ENCODE measurements at places on chromosomes 13 and 19.

- DNase-seq = no peak
Measured at GRCh38 chr13:27004326-27004725, 167.3 kb downstream of the USP12 start.

- DNase-seq = no peak
Measured at GRCh38 chr13:65623148-65623547, 1607.0 kb downstream of the PCDH9 start.

GRCh38 chr19:35037716-35038622, 3.6 kb upstream of the HPN start:
- no peak for DNase-seq

DNA sequence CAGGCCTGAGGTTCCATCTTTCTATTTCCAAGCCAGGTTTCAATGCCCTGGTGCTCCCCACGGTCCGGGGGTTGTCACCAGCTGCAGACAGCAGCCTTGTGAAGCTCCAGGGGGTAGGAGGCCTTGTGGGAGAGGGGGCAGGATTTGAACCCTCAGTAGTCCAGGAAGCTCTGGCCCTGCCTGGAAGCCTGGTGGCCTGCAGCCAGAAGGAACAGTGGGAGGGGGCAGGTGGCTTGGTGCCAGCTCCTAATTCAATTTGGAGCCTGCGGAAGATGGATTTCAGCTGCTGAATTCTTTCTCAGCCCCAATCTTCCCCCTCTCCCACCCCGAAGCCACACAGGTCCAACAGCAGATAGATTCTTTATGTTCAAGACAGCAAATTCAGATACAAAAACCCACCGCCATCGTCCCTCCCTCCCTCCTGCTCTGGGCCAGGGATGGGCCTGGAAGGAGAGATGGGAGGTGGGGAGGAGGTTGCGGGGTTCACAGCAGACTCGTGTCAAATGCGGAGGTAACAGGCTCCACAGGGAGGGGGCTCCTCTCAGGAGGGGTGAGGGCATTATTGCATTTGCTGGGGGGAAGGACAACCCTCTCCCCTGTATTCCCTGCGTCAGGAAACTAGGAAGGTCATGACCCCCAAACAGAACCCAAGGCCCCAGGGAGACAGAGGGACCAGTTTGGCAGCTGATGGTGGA, 2.4 kb upstream of the PTGER1 start:
- no peak for DNase-seq

- no peak for DNase-seq
Measured at GRCh38 chr19:51187395-51188226, 37.3 kb upstream of the CD33 start.

DNA sequence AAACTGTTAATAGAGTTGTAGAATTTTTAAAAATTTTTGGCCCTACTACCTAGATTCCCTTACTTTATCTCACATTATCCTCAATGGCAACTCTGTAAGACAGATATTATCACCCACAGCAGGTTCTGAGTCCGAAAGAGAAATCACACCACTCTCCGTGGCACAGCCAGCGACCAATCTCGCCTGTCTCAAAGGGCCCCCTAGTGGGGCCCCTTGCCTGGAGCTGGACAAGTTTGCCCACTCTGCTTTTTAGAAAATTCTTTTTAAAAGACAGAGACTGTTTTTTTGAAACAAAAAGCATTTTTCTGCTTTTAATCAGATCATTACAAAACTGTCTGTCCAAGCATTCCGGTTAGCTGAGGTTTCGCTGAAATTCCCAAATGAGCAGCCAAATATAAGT, 21.7 kb downstream of the PHF11 start:
- no peak for DNase-seq

DNA sequence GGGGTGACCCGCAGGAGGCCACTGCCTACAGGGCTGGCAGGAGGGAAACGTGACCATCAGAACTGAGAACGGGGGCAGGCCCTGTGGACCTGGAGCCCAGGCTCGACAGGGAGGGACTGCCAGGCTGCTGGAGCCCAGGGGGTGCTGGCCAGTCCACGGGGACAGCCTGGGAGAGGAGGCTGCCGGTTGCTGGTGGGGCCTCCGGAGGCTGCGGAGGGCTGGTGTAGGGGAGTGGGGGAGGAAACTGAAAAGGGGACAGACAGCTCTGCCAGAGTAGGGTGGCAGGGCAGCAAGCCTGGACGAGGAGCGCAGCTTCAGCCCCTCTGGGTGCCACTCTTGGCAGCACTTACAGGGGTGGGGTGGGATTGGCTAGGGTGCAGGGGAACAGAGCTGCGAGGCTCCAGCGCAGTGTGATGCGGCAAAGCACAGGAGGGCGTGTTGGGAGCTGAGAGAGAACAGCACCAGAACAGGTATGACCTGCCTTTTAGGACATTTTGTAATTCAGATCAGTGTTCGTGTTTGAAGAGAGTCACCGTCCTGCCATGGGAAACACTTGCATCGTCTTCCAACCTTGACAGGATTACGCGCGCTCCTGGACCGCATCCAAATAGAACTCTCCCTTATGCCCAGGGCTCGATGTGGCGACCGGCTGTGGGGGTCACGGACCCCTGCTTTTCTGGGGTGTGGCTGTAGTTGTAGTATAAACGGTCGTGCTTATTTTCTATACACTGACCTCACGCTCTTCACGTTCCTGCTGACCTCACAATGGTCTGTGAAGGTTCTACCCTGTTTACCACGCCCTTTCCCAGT, 19.9 kb upstream of the ARHGEF7 start:
- DNase-seq = no peak

- DNase-seq = no peak
Measured at GRCh38 chr19:18179957-18180356, 6.3 kb downstream of the IFI30 start.

DNA sequence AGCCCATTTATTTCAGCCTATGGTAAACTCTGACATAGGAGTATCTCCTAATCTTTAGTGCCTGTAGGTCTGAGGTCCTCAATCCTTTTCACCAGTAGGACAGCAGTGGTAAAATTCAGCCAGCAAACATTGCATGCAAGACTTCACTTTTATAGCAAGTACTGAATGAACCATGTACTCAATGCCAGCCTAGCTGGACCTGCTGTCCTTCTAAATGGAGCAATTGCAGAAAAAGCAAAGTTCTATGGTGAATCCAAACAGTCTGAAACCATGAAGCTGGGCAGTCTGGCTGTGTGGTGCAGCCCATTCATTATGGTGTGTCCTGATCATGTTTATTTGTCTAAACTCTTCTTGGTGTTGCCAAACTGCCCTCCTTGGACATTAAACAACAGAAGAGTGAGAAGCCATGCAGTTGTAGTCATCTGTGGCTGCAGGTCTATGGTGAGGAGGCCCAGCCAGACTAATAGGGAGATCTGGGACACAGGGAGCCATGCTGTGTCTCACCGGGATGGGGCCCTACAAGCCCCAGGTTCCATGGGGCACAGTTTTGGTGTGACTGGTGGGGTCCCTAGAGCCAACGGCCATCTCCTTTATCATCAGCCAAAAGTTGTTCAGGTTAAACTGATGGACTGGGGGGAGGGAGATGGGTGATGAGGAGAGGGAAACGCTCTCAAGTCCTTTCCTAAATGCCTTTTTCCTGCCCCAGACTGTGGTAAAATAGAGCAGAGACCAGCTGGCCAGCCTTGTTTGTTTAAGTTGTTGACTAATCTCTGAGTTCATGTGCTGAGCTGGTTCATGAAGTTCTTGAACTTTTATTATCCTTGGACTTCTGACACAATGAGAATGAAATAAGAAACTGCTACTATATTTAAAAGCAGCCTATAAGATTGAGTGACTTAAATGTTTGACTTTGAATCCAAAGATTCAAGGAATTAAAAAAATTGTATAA, 20.6 kb upstream of the TNFSF11 start:
- DNase-seq = peak; percentile 34

DNA sequence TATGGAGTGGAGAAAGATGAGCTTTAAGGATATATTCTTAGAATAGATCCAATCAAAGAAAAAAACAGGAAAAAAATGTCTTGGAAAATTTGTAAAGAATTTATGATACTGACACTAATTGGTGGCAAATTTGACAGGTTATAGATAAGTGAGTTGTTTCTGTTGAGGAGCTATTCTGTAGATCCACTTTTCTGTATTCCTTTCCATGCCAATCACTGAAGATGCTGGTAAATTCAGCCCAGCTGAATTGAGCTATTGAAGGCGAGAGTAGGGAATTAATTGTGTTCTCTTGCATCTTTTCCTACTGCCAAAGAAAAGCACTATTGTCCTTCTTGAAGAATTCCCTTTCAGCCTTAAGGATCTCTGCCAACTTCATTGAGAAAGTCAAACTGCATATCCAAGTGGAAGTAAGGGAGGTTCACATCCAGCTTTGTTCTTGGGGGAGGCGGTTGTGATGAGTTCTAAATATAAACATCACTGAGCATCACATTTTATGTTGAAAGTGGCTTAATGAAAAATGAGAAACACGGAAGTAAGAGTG, 113.1 kb downstream of the PCDH9 start:
- no peak for DNase-seq

- DNase-seq = no peak
Measured at GRCh38 chr13:21079761-21080592, 18.6 kb upstream of the LATS2 start.

GRCh38 chr19:6213266-6213595, 66.5 kb downstream of the MLLT1 start:
- no peak for DNase-seq

GRCh38 chr19:38559428-38560401, 58.0 kb downstream of the MAP4K1 start:
- no peak for DNase-seq

- DNase-seq = no peak
Measured at GRCh38 chr13:24624801-24625231, 55.4 kb upstream of the ATP12A start.

DNA sequence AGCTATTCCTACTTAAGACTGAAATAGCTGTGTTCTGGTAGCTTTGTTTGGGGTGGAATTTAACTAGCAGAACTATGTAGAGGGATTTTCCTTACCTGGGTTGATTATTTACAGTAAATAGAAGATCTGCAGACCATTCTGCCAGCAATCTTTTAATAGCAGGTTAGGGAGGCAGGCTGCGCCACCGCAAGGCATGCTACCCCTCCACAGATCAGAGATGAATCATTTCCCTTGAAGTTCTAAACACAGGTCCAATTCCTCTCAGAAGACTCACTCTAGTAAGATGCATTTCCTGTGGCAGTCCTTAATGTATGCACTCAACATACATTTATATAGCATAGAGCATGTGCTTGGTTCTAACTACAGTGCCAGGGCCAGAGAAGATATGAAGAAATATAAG, 109.0 kb downstream of the TNFRSF19 start:
- no peak for DNase-seq

GRCh38 chr19:19010551-19010950, 22.8 kb downstream of the SUGP2 start:
- DNase-seq = no peak

DNA sequence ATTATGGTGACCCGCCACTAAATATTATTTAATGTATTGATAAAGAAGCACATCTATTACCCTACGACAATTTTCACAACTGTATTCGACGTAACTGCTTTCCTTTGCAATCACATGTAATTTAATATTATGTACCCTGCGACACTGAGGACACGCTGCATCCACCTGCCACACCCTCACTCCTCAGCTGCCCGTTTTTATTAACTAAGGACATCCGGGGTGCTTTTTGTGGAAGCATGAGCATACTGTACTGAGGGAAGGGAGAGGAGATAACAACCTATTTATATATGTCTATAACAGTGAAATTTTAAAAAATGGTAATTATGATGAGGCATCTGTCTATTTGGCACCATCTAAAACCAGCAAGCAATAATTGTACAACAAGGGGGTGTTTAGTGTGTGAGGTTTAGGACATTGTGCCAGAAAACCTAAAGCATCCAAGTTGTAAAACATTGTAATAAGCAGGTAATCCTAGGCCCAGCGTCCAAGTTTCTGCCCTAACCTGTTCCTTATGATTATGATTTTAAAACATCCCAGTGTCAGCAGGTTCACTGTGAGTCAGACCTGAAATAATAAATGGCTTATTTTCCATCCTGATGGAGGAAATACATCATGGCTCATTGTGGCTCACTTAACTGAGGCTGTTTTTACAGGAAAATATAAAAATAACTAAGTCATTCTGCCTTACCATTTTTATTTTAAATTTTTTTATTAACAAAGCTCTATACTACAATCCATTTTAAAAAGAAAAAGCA, 56.3 kb downstream of the FOXO1 start:
- no peak for DNase-seq

DNA sequence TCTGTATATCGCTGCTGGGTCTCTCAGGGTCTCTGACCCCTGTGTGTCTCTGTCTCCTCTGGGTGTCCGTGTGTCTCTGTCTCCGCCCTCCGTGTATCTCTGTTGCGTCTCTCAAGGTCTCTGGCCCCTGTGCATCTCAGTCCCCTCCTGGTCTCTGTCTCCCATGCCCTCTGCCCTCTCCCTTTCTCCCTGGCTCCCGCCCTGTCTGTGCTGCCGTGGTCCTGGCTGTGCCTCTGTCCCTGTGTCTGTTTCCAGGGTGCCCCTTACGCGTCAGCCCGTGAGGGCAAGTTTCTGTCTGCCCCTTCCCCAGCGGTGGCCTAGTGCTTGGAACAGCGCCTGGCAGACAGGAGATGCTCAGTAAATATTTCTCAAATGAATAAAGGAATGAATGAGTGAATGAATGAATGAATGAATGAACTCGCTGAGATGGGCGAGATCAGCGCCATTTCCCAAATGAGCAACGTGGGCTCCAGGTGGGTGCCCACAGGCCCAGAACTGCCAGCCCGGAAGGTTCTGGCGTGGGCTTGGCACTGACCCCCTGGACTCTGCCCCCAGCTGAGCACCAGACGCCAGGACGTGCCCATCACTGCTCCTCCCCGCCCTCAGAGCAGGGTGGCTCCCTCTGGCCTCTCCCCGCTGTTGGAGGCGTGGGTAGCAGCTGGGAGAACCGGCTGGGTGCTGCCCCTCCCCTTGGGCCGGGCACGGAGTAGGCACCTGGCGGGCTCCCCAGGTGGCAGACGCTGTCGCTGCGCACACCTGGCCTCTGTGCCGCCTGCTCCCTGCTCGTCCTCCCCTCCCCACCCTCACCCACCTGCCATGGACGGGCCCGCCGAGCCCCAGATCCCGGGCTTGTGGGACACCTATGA, at the start of gene SULT2B1:
TSS of gene SULT2B1 (plus strand) at position 736 of the 866 bp plus-strand sequence. CDS start at position 817, 81 bp downstream.
- DNase-seq = no peak

DNA sequence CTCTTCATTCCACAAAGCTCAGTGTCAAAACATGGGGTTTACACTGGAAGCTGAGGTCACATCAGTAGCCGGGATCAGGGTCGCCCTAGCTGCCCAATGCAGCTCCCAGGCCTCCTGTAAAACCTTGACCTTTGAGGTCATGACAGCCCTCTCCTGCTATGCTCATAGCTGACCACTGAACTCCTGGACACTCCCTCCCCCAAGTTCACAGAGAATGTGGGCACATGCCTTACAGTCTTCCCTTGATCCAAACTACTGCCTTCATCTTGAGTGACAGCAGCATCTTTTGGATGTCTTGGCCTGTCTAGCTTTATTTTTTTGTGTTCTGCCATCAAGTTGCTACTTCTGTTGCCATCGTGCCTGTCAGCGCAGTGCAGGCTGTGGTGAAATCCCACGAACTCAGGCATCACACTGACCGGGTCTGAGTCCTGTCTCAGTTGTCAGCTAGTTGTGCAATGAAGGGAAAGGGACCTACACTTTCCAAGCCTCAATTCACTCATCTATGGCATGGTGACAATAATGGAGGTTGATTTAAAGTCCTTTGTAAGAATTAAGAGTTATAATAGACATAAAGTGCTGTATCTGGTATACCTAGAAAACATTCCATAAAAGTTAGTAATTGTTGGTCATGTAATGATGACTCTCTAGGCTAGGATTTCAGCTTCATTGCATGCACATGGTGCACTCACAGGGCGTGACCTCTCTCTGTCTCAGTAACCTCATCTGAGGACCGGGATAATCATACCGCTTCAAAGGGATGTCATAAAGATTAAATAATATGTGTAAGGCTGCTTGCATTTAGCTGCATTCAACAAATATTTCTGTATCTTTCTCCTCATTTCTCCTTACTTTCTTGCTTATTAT, 16.4 kb upstream of the ALOX5AP start:
- DNase-seq = peak; percentile 64
